Esophagus muscularis mucosa (tissue), 4 donors: ENCODE measurements at places on chromosomes 12 and 14. TPM values are rescaled to one million over a fixed set of nuclear protein-coding genes. Genes with fewer than 3 reads are reported as not detected.

DNA sequence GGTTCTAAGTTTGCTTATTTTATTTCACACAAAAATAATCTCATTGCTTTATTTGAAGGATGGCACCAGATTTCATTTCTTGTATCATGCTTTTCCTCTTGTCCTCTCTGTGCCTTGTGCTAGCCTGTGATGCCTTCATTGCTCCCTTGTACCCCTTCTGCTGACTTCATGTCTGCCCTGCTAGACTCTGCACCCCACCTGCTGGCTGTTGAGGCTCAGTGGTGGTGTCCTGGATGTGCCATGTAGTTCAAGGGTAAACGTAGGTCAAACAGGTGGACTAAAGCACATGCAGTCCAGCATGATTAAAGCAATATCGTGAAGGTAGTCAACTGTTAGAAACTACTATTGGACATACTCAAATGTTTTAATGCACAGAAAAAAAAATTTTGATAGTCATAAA lies 21.6 kb downstream of the MRPS35 start:
- DNase-seq = no peak

DNA sequence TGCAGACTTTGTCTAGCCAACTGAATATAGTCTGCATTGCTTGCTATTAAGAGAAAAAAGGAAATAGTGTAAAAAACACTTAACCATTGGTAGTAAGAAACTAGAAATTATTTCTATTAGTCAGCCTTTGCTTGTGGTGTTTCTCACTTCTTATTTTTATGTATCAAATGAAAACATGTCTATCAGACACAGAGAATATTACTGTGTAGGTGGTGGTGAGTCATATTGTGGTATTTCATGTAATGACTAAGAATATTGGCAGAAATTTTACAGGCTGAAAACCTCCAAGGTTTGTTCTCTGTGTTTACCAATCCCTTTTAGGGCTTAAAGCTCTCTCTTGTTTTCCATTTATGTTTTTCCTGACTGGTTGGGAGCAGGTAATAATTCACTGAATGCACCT lies 87.2 kb downstream of the DAAM1 start:
- no peak for DNase-seq

- DNase-seq = no peak
These were observed 66.8 kb upstream of the GPR68 start for GRCh38 chr14:91311284-91311662.

- no peak for DNase-seq
These were observed 35.5 kb downstream of the CCDC92 start for GRCh38 chr12:123936956-123937706.

The GPRC5D gene
- not detected for total RNA-seq

The CACNA1C gene
- 104 TPM for total RNA-seq
